ENCODE measurements at places on chromosomes 2 and 18.

GRCh38 chr2:99881901-99882591 lies 260.3 kb downstream of the AFF3 start:
- DNase-seq: no peak

- no peak for DNase-seq
Observed at GRCh38 chr2:1907291-1907690, 163.0 kb upstream of the PXDN start.

DNA sequence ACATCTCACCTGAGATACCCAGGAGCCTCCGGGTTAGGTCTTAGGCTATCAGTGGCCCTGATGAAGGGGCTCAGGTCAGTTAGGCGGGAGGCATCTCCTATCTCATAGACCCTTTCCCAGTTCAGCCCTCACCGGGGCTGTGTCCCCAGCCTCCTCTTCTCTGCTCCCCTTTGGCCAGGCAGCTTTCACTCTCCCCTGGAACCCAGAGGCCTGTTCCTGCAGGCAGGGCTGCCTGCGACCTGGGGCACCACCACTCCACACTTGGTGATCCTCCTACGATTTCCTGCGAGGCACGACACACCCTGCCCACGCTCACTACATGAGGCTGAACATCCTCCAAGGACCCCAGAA lies 51.2 kb downstream of the SFXN5 start:
- no peak for DNase-seq

DNA sequence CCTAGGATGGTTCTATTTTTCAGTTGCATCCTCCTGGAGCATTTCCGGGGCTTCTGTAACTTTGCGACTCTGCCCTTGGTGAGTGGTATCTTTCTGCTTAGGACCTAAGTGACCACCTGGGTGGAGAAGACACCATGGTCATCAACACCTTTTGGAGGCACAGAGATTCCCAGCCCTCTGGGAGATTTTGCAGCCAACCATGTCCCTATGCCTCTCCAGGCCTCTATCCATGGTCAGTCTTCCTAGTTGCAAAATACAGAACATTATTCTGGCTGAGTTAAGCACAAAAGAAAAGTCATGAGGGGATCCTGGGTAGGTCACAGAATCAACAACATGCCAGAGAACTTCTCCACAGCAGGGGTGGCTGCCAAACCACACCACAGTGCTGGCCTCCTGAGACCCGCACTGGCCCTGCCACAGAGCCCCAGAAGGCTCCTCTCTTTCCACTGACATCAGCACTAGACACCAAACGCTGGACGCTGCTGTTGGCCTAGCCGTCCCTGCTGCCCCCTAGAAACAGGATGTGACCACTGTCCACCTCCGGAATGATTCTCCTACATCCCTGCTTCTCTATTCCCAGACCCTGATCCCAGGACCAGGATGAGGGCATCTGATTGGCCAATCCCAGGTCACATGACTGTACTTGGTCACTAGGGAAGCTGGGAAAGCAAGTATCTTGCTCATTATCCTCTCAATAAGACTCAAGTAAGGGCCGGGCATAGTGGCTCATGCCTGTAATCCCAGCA lies 47.7 kb downstream of the SMAD7 start:
- DNase-seq: no peak

- no peak for DNase-seq
Observed at GRCh38 chr2:17580319-17580715, 39.8 kb downstream of the VSNL1 start.

- no peak for DNase-seq
Observed at GRCh38 chr2:174764280-174765255, at the start of gene CHRNA1. TSS of gene CHRNA1 (minus strand) at chr2:174764472. CDS start at chr2:174764394, 78 bp downstream.

Measured in stimulated activated naive CD4-positive, alpha-beta T cell (primary cell).